Activated CD4-positive, alpha-beta T cell treated with anti-CD3 and anti-CD28 coated beads, Interleukin-2, amount 50 U/mL, for 48 hours (primary cell): ENCODE measurements at places on chromosomes 3 and 15.

GRCh38 chr3:138351151-138351550 lies 2.8 kb downstream of the MRAS start:
- no peak for DNase-seq

GRCh38 chr3:170976190-170976519 lies 50.4 kb downstream of the SLC2A2 start:
- no peak for DNase-seq

GRCh38 chr15:48177766-48178647 lies at the start of gene MYEF2:
TSS of gene MYEF2 (minus strand) at chr15:48178295. CDS start at chr15:48178237, 58 bp downstream.
- peak; percentile 73 for DNase-seq

GRCh38 chr15:22918056-22918455 lies 62.1 kb downstream of the CYFIP1 start:
- no peak for DNase-seq

DNA sequence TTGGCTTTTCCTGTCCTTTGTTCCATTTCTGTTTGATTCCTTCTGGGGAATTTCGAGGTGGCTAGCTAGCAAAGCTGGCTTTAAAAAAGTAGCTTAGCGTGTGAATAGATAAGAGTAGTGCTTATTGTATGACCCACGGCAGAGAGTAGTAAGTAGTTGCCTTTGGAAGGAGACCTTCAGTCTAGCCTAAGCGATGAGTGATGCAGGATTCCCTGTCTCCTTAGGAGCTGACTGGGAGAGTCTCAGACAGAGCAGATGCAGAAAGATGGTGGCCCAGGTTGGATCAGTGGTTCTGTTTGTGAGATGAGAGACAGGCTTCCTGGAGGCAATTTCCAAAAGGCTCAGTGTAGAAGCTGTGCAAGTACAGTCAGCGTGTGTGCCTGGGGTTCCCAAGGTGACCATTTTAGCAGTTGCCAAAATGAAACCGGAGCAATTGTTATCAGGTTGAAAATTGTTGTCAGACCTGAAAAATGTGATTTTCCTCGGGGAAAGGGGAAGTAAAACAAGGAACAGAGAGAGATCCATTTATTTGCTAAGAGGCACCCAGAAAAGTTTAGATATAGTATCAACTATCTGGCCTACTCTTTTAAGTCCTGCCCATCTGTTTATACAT lies 681 bp upstream of the IL5RA start:
- DNase-seq: no peak

GRCh38 chr15:25877681-25878080 lies 14.6 kb upstream of the ATP10A start:
- no peak for DNase-seq

DNA sequence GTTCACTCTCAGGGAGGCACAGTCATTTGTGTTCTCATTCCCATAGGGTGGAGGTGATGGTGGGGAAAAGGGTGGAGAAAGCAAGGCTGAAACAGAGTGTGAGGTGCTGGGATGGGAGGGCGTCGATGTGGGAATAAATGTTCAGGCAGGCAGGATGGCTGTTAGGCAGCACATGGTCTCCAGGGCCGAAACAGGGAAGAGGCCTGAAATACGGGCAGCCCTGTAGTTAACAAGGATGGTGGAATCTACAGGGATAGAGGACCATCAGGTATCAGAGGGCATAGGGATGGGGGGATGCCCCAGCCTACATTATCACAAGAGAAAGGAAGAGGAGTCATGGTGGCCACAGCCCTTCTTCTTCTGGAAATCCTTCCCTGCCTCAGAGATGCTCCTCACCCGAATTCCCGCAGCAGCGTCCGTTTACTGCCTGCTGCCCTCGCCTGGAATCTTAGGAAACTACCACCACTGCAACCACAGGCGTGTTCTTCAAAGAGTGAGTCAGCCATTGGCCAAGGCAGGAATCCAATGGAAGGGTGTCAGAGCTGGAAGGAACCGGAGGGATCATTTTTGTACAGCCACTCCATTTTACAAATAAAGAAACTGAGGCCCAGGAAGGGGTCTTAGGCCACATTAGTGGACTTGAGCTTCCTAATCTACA lies 49.7 kb upstream of the POMGNT2 start:
- no peak for DNase-seq

- DNase-seq: no peak
Measured at GRCh38 chr15:31374489-31374888, 47.9 kb downstream of the KLF13 start.

DNA sequence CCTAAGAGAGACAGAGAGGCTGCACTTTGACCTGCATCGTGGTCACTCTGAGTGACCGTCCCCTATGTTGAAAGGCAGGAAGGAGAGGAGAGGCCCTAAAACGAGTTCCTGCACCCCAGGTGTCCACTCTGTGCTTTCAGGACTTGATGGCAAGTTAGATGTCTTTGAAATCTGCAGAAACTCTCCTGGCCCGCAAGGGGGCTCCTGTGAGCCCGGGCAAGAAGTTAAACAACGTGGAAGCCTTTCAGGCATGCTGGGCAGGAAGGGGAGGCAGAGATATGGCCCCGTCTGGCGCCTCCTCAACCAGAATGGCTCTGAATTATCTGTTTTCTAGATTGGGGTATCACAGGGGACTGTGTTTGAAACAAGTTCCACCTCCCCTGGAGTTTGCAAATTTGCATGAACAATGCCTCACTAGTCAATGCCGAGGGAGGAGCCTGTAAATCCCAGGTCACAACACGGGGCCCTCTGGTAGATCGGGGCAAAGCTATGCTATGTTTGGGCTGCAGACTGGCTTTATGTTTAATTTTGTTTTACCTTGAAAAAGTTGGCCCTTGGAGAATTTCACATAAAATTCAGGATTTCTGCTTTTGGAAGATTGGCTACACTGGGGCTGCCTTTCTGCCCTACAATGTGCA lies 9.8 kb downstream of the CTXND1 start:
- DNase-seq: peak; percentile 6

DNA sequence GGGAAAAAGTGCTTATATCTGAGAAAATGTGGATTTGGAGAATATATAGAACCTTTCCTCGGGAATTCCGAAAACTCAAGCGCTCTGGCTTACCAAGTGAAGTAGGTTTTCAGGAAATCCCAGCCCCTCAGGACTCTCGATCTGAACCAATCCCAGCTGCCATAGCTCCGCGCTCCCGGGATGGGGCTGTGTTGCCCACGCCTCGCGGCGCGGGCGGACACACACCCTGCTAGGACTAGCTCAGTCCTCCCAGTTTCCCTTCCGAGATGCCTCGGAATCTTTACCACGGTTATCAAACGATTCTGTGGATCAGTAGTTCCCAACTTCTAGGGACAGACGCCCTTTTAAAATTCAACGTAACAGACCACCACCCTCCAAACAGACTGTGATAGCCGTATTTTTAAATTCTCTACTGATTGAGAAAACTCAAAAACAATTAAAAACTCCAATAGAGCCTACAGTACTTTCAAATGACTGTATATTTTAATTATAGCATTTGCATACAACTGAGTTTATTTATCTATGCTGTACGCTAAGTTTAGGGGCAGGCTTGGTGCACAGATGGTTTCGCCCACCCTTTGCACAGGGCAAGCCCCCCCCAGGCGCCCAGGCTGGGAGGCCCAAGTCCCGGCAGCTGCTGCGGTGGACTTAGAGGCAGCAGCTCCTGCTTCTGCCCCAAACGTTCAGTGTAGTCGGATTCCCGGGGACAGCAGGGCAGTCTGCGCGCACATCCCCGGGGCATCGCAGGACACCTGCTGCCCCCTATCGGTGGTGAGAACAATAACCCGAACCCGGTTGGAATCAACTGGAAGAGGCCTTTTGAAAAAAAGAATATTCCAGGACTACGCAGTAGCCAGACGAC lies 52.3 kb downstream of the CCDC54 start:
- peak; percentile 71 for DNase-seq

DNA sequence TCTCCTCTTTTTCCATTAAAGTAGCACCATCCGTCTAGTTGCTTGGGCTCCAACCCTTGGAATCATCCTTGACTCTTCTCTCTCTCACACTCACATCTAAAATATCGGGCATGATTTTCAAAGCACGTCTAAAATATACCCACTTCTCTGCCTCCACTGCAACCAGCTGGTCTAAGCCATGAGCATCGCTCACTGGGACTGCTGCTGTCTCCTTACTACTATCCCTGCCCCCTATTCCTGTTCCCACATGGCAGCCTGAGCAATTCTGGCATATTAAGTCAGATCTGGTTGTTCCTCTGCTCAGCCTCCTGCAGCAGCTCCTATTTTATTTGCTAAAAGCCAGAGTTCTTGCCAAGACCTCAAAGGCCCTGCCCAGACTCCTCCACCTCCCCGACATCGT lies 53.7 kb downstream of the ST6GAL1 start:
- no peak for DNase-seq

GRCh38 chr3:101011136-101011535 lies 17.9 kb upstream of the ABI3BP start:
- no peak for DNase-seq

DNA sequence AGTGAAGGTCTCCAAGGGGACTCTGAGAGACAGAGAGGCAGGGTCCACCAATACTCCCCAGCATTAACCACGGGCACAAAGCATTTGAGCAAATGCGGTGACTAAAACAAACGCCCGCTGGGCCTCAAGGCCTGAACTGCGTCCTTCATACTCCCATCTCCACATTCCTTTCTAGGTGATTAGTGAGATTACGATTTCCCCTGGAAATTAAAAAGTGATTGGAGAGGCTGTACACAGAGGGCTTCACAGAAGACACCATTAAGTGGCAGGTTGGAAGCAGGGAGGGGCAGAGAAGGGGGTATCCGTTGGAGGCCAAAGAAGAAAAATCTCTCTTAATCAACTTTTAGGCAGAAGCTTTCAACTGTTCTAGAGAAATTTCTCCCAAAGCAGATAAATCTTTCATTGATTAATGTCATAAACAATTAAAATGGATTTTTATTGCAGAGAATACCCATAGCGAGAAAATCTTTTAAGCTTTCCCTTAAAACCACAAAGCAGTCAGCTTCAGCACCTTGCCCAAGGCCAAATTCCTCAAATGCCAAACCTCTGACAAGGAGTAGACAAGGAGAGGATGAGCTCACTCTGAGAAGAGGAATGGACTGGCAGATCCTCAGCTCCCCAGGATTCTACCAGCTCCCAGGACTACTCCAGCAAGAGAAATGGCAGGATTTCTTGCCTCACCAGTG lies 38.2 kb downstream of the MB21D2 start:
- DNase-seq: no peak

- DNase-seq: no peak
Measured at GRCh38 chr3:32857921-32858320, 40.1 kb downstream of the TRIM71 start.

- no peak for DNase-seq
Measured at GRCh38 chr3:71210257-71211007, 373.1 kb downstream of the FOXP1 start.

DNA sequence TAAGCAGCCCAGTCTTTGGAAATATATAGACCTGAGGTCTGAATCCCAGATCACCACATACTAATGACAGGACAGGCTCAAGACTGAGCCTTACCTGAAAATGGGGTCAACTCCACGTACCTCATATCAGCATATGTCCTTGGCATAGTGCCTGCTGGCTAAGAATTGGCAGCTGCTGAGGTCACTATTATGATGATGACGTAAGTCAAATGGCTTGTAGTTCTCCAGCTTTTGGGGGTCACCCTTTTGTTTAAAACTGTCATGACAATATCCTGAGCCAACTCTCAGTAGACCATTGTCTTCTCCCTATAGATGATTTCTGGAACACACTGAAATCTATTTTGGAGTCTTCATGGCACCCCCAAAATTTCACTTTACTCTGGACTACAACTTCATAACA lies 16.8 kb upstream of the CADPS start:
- no peak for DNase-seq

- DNase-seq: no peak
Measured at GRCh38 chr3:39977058-39977794, 167.8 kb downstream of the MYRIP start.

- no peak for DNase-seq
Measured at GRCh38 chr3:162052636-162053035, 556.0 kb downstream of the OTOL1 start.

DNA sequence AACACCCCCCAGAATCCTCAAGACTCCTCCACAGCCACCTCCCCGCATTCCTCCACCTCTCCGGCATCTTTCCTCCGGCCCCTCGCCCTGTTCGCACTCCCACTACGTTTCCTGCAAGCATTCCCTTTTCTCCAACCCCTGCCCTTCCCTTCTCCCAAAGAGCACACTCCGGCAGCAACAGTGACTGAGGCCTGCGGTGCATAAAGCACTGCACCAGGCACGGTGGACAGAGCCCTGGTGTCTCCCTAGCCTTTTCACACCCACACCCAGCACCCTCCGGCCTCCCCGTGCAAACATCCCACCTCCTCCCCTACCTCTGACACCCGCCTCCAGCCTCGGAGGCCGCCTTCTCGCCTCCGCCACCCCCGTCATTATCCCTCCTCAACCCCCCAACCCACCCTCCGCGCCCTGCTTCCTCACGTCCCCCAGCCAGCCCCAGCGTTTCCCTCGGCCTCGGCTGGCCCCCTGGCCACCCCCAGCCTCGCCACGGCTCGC lies 577 bp downstream of the ZNF148 start:
- DNase-seq: peak; percentile 39

GRCh38 chr3:18188491-18188890 lies 236.6 kb downstream of the SATB1 start:
- no peak for DNase-seq
